Thymus (tissue), 14 donors: ENCODE measurements at places on chromosomes 11 and 22.

DNA sequence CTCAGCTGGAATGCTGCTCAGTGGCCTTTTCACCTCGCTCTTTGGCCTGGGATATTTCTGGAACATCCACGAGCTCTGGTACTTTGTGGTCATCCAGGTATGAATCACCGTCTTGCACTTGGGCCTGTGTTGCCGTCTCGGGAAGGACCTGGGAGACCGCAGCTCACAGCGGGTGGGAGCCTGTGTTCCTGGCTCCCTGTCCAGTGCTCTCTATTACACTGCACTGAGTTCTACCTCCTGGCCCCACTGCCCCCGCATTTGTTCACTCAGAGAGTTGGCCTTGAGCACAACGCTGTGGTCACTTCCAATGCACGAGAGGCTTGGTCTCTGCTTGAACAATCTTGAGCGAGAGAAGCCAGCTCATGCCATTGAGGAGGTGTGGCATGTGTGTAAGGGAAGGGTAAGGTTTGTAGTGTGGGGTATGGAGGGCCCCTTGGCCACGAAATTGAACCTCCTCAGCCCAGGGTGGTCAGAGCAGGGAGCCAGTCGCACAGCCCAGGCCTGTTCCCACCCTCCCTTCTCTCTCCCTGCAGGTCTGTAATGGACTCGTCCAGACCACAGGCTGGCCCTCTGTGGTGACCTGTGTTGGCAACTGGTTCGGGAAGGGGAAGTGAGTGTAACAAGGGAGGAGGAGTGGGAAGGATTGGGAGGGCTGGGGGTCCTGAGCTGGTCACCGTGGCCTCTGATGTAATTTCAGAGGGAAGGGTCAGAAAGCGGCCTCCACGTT, 16.2 kb downstream of the SLC37A2 start:
- DNase-seq, result no peak

- no peak for DNase-seq
Observed at GRCh38 chr11:101277036-101277435, 147.4 kb upstream of the PGR start.

DNA sequence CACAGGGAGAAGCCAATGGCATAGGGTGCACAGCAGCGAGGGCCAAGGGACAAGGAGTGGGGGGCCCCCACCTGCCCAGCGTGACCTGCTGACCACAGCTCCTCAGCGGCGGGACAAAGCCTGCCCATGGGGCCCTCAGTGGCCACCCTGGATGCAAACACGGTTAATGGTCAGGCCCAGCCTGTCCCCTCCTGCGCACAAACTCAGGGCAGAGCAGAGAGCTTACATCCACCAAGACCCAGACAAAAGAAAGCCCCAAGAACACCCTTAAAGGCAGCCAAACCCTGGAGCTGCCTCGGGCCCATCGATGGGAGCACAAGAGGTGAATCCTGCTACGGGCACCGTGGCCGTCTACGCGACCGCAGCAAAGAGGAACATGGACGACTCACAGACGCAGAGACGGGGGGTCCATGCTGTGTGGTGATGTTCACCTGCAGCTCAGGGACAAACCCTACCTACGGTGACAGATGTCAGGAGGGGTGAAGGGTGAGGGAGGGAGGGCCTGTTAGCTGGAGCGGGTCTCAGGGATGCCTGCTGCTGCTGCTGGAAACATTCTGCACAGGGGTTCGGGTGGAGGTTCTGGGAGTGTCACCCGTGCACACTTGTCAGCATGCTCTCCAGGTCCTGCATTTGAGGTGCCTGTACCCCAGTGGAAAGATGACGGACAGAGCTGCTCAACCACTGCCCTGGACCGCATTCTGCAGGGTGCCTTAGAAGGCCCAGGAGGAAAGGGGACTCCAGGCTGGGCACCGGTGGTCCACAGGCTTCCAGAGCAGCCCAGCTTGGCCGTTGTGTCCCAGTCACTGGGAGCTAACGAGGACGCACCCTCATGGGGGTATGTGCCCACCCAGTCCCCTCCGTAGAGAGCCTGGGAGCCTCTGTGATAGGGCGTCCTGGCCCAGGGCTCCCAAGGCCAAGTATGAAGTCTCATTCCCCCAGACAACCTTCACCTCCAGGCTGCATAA, 11.6 kb downstream of the ASCL2 start:
- DNase-seq, result no peak

DNA sequence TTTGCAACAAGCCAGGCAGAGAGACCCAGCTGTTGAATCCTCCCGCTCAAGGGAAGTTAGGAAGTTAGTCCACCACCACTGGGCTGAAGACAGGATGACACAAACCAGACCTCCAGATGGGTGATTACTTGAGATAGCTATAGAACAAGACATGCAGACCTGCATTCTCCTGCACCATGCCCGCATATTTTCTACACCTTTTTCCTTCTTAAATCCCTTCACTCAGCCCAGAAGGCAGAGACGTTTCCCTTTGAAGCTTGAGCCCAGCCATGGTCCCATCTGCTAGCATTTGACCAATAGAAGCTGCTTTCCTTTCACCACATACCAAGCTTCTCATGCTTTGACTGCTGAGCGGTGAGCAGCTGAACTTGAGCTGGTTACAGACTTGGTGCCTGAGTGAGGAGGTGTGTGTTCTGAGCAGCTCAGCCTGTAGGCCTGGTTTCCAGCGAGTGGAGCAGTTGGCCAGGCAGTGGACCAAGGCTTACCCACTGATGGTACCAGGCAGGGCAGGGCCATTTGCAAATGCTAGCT, 29.2 kb upstream of the CBX6 start:
- no peak for DNase-seq

GRCh38 chr11:126475014-126475991, 119.8 kb downstream of the ST3GAL4 start:
- no peak for DNase-seq

DNA sequence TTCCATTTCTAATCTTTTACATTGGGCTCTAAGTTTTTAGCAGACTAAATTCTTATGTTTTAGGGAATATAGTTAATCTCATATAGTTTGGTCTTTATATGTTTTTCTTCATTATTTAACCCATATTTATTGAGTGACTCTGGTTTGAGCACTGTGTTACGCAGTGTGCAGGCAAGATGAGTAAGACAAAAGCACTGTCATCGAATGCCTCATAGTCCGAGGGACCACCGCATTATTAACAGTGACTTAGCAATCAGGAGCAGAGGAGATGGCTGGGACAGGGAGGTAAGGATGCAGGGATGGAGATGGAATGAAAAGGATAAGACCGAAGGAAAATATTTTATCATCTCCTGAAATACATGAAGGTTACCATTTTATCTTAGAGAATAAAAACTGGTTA, 65.2 kb upstream of the CTSC start:
- no peak for DNase-seq

- DNase-seq, result no peak
Observed at GRCh38 chr11:120028181-120028896, 109.6 kb downstream of the TRIM29 start.

GRCh38 chr11:4025248-4025966, 69.2 kb upstream of the RRM1 start:
- no peak for DNase-seq

DNA sequence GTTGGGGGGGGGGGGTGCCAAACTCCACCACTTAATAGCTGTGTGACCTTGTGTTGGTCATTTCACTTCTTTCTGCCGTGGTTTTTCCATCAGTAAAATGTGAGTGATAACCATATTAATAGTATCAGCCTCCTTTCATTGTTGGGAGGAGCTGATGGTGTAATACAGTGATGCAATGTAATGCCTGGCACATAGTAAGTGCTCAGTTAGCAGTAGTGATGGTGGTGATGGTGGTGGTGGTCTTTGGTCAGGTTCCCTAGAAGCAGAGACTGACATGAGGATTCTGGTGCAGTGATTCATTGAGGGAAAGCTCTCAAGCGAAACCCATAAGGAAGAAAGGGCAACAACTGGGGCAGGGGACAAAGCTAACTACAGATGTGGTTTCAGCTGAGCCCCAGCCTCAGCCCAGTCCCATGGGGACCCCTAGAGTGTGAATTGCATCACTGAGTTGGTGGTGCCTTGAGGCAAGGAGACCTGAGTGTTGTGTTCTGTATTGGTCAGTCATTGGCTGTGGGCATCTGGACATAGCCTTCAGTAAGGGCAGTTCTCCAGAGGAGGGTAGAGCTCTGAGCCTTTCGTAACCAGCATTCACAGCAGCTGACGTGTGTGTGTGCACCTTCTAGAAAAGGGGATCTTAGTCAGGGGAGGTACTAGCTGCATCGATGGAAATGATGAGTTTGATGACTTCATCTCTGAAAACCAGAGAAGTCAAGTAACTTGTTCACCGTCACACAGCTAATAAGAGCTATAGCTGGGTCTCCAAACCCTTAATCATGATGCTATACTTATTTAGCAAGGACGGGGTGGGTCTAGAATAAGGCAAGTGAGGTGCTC, 93.6 kb upstream of the CRYBB3 start:
- no peak for DNase-seq

DNA sequence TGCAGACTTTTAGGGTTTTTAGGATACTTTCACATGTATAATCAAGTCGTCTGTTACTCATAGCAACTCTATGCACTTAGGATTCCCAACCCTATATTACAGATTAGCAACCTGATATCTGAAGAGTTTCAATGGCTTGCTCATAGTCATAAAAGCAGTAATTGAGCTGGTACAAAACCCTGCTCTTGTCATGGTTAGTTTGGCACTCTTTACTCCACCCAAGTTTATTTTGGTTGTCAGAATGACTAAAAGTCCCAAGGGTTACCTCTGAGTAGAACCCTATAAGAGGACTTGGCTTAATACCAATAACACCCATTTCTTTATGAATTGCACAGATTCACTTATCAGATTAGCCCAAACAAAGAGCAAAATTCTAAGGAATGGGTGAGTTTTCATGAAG, 550.6 kb downstream of the SOX6 start:
- no peak for DNase-seq

DNA sequence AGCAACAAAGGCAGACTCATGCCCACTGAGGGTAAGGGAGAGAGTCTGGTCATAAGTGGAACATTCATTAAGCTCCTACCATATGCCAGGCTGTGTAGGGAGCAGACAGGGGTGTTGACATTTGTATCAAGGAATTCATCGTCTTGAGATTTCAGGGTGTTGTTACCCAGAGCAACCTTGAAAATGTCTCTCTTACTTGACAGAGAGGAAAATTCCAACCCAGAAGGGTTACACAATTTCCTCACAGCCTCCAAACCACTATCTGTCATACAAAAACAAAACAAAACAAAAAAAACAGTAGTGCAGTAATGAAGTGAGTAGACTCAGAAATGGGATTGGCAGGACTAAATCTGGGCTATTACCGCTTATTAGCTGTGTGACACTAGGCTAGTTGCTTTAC, 113.2 kb downstream of the MIAT start:
- no peak for DNase-seq

DNA sequence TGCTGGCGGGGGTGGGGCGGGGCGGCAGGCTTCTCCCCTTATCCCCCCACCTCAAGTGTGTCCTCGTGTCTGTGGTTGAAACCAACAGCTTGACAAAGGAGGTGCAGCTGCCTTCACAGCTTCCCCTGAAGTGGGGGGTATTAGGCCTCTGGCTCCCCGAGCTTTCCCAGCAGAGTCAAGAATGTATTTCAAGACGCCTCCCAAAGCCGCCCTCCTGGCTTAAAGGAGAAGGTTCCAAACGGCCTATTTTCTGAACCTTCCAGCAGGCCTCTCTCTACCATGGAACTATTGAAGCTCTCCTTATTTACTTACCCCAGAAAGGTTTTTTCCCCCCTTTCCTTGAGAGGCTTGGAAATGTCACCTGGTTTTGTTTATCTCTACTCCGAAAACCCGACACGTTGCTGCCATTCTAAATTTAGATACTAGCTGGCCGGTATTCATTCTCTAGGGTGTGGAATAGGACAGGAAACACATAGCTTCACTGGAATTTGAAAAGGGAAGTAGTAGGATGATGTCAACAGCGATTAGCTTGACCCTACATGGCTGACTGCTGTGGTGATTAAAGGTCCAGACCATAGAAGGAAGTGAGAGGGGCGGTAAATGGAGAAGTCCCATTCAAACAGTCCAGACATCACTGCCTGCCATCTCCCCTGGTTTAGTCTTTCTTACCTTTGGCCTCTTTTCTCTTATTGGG, 671 bp upstream of the PICALM start:
- no peak for DNase-seq

- DNase-seq, result peak; percentile 70
Observed at GRCh38 chr11:30586251-30587144, at the start of gene MPPED2. Gene MPPED2 (minus strand): TSS chr11:30586353. CDS start chr11:30580373, 5,980 bp downstream.

- peak; percentile 56 for DNase-seq
Observed at GRCh38 chr11:128190312-128190711, 397.0 kb downstream of the ETS1 start.

GRCh38 chr11:86067009-86067850, 1.7 kb downstream of the PICALM start:
- no peak for DNase-seq

GRCh38 chr11:25536289-25536688, 795.6 kb upstream of the ANO3 start:
- no peak for DNase-seq

DNA sequence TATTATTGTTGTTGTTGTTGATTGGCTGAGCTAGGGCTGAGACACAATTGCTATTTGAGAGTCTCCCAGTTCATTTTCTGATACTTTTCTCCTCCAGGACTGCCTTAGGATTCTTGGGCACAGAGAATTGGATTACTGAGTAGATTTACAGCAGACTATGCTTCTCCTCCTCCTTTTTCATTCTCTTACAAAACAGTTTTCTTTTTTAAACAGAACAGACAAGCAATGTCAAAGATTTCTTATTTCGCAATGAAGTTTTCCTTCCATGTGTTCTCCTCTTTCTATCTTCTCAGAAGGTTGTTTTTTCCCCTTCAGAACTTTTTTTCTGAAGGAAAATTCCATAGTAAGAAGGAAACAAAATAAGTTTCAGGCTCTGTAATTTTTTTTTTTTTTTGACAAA, 19.8 kb upstream of the TIMP3 start:
- DNase-seq, result no peak

DNA sequence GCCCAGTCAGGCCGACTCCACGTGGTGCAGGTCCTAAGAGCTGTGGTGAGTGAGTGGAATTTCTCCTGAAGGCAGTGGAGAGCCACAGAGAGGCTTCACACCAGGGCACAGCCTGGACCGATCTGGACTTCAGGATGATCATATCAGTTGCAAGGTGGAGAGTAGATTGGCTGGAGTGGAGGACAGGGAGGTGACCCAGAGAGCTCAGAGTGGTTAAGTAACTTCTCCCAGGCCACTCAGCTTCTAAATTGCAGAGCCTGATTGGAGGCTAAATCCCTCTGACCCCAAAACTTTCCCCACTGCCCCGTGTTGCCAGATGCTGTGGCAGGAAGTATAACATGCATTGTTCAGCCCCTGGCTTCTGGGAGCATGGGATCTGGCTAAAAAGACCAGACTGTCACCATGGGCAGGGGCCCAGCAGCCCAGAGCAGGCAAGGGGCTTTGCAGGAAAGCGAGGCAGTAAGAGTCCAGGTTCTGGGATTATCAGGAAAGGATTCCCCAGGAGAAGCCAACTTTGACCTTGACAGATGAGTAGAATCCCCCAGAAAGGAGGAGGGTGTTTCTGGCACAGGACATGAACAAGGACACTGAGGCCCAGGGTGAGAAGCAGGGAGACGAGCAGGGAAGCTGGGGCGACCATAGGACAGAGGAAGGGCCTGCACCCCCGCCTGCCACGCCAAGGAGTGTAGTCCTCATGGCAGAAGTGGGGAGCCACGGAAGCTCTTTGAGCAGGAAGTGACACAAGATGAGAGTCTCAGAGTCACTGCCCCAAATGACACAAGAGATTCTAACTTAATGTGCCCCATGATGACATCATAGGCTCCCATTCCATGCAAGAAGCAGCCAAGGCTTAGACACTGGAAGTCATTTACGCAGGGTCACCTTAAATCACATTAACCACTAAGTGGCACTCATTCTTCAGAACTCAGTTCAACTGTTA, 4.8 kb downstream of the SLC35C1 start:
- DNase-seq, result no peak
